ENCODE measurements at places on chromosomes 5 and 9.
A peak's percentile ranks its signal among the peaks of the same experiment; 100 is the strongest.

GRCh38 chr9:114273461-114273881, 49.4 kb upstream of the ORM1 start:
- DNase-seq, result no peak

GRCh38 chr5:157924931-157925729, 66.2 kb upstream of the CLINT1 start:
- DNase-seq, result no peak

- no peak for DNase-seq
Measured at GRCh38 chr5:153952057-153952456, 86.7 kb downstream of the FAM114A2 start.

GRCh38 chr5:179132586-179133355, 72.6 kb downstream of the ZNF354C start:
- DNase-seq, result peak; percentile 52

DNA sequence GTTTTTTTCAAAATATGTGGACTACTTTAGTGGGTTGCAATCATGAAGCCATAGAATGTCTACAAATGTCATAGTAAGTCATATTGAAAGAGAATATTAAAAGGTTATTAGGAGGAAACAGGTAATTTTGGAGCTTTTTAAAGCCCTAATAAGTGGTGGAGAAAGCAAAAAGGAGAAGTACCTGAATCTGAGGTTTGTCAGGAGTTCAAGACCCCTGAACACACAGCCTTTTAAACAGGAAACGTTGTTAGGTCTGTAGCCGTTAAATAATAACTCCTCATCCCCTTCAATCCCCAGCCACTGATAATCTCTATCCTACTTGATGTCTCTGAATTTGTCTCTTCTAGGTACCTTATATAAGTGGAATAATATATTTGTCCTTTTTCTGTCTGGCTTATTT, 51.1 kb downstream of the SPEF2 start:
- DNase-seq, result no peak

DNA sequence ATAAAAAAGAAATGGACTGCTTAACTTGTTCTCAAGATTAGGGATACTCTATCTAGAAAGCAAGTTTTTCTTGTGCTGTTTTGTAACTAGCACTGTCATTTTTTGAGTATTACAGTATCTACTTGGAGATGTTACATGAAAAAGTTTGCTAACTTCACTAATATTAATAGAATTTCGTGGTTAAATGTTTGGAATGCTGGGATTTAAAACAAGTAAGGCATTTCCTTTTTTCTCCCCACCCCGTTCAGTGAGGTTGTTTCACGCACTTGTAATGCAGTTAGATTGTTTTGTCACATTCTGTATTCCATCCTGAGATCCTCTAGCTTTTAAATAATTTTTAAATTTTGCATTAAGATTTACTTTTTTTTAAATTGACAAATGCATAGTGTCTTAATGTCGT, 20.0 kb upstream of the TEK start:
- DNase-seq, result no peak

GRCh38 chr5:160152287-160152686, 33.0 kb upstream of the PWWP2A start:
- no peak for DNase-seq

GRCh38 chr5:139133282-139133681, 64.9 kb downstream of the SIL1 start:
- DNase-seq, result no peak

DNA sequence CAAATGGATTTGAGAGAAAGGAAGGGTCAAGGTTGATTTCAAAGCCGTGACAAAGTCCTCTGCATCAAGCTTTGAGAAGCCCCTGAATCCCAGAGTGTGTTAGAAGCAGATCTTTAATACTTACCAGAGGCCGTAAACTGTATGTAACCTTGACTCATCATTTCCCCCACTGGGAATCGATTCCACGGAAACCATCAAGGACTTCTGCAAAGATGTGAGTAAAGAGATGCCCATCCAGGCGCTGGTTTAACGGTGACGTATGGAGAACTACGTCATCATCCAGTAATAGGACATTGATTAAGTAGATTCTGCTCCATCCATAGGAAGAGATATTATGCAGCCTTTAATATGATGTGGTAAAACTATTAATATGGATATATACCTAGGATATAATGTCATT, 1.6 kb downstream of the RNF183 start:
- no peak for DNase-seq
